SK-N-MC (cell line): ENCODE measurements at places on chromosomes 3 and 15.

DNA sequence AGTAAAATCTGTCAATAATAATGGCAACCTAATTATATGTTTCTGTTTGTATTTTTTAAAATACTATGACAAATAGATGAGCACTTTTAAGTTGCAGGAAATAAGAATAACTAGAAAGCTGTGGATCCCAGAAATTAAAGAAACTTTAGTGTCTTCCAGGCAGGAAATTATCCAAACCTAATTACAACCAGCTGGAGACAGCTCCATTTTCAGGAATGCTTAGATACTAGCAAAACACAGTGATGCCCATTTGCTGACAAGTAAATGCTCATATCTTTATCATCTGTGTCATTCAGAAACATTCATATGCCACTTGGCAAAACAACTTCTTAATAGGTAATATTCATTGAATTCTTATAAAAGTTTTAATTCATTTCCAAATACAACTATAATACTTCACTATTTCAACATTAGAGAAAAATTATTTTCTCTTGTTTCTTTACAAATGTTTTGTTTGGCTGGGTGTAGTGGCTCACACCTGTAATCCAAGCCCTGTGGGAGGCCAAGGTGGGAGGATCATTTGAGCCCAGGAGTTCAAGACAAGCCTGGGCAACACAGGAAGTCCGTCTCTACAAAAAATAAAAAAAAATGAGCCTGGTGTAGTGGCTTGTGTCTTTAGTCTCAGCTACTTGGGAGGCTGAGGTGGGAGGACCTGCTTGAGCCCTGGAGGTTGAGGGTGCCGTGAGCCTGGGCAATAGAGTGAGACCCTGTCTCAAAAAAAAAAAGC, 169.1 kb upstream of the TSPAN3 start:
- DNase-seq, result no peak

DNA sequence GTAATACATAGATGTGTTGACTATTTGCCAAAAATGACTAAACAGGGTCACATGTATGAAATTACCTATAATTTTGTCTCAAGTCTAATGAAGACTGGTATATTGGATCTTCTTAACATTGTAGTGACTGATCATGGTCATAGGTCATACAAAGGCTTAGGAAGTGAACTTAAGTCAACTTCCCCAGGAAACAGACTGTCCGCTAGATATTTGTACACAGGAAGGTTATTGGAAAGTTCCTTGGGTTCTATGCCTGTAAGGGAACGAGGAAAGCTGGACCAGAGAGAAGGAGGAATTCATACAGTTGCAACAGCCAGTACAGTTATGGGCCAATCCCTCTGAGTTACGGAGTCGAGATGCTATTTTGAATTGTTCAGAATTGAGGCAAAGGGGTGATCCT, 462.0 kb upstream of the THRB start:
- DNase-seq, result no peak

- DNase-seq, result no peak
These were observed 36.7 kb downstream of the SYN2 start for GRCh38 chr3:12040902-12041301.

GRCh38 chr15:45399381-45400212, 21.3 kb upstream of the GATM start:
- peak; percentile 34 for DNase-seq

- DNase-seq, result no peak
These were observed 38.2 kb downstream of the DPPA2 start for GRCh38 chr3:109278141-109278540.

GRCh38 chr15:55907797-55908196, 85.6 kb downstream of the NEDD4 start:
- DNase-seq, result no peak

- DNase-seq, result no peak
These were observed 11.9 kb upstream of the SLC22A13 start for GRCh38 chr3:38253704-38254103.

- DNase-seq, result no peak
These were observed 109.3 kb downstream of the NEO1 start for GRCh38 chr15:73161546-73161945.
